Endothelial cell of coronary artery (primary cell): ENCODE measurements at places on chromosomes 12 and 14. TPM values are rescaled to one million over a fixed set of nuclear protein-coding genes. Genes with fewer than 3 reads are reported as not detected.

KCNK10 gene
- total RNA-seq, result not detected in 2 replicates

RPL10L gene
- total RNA-seq, result not detected in 2 replicates

HCAR3 gene
- total RNA-seq, result not detected in 2 replicates

RNASE4 gene
- total RNA-seq, result 6.6 and 6.7 TPM in 2 replicates

SLC6A13 gene
- total RNA-seq, result 0.09 TPM in 2 replicates

KNTC1 gene
- total RNA-seq, result 16.9 and 22.7 TPM in 2 replicates

RIPK3 gene
- 2.9 and 3.5 TPM in 2 replicates for total RNA-seq

ASPG gene
- 0.09 TPM in 1 of 2 replicates, not detected in the other for total RNA-seq

TAS2R9 gene
- 0.09 TPM in 1 of 2 replicates, not detected in the other for total RNA-seq

TSFM gene
- total RNA-seq, result 18.1 and 18.8 TPM in 2 replicates

P2RX2 gene
- not detected in 2 replicates for total RNA-seq

PLA2G1B gene
- not detected in 2 replicates for total RNA-seq

TSPAN11 gene
- total RNA-seq, result 0.09 and 1.5 TPM in 2 replicates

SSTR1 gene
- 0.09 and 0.94 TPM in 2 replicates for total RNA-seq

LGMN gene
- 55.9 and 91.0 TPM in 2 replicates for total RNA-seq

SLC6A12 gene
- not detected in 2 replicates for total RNA-seq

TDG gene
- 29.0 and 31.6 TPM in 2 replicates for total RNA-seq

MGST1 gene
- total RNA-seq, result 6.5 and 29.3 TPM in 2 replicates
